ENCODE measurements at places on chromosomes 13 and 19.

DNA sequence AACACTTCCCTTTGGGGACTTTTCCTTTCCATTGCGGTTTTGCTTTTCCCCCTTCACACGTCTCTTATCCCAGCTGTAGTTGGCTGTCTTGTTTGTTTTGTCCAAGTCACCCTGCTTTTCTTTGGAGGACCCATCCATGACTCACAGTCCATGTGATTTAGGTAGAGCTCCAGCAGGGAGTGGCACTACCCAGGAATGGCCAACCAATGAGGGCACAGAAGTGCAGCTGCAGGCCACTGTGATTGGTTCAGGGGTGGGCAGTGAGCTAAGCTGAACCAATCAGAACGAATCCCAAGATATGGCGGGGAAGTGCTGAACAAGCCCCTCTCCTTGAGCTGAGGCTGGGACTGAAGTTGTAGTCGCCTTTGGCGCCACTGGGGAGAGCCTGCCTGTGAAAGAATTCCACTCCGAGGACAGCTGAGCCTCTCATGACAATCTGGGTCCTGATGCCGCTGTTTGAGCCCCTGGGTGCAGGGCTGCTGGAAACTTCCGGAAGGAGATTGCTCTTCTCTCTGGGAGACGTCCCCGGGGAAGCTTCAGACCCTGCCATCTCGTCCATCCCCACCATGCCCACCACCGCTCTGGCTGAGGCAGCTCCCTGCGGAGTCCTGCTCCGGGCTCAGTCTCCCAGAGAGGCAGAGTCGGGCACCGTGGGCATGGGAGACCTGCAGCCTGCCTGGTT, 62.9 kb upstream of the URI1 start:
- DNase-seq, result no peak

DNA sequence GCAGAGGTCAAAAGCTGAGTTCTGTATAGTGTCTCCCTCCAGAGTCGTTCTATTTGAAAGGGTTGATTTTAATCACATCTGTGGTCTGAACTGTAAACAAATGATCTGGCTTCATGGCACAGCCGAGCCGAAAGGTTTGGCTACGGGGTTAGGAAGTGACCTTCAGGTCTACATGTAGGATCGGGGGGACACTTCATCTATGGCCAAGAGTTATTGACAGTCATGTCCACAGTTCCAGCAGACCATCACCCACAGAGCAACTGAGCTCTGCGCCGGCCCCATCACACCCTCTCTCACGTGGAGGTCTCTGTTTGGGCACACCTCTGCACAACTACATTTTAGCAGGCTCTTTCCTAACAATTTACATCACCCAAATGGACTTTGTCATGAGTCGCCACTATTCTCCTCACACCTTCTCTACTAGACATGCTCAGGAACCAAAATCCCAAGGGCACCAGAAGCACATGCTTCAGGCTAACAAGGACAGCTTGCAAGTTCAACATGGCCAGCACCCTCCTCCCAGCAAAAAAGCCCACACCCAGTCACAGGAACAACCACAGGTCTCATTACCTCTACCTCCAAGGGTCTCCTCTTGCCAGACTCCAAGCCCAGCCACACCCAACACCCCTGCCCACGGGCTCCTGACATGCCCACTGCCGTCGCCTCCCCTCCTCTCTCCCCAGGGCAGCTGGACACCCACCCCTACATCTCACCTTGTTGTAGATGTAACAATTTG, 36.1 kb upstream of the EPHX3 start:
- DNase-seq, result no peak

GRCh38 chr19:47633517-47633916, 24.6 kb downstream of the BICRA start:
- no peak for DNase-seq

GRCh38 chr13:51697855-51698254, 106.1 kb downstream of the DHRS12 start:
- DNase-seq, result no peak

- DNase-seq, result no peak
Measured at GRCh38 chr13:94342436-94343242, 136.8 kb downstream of the DCT start.

DNA sequence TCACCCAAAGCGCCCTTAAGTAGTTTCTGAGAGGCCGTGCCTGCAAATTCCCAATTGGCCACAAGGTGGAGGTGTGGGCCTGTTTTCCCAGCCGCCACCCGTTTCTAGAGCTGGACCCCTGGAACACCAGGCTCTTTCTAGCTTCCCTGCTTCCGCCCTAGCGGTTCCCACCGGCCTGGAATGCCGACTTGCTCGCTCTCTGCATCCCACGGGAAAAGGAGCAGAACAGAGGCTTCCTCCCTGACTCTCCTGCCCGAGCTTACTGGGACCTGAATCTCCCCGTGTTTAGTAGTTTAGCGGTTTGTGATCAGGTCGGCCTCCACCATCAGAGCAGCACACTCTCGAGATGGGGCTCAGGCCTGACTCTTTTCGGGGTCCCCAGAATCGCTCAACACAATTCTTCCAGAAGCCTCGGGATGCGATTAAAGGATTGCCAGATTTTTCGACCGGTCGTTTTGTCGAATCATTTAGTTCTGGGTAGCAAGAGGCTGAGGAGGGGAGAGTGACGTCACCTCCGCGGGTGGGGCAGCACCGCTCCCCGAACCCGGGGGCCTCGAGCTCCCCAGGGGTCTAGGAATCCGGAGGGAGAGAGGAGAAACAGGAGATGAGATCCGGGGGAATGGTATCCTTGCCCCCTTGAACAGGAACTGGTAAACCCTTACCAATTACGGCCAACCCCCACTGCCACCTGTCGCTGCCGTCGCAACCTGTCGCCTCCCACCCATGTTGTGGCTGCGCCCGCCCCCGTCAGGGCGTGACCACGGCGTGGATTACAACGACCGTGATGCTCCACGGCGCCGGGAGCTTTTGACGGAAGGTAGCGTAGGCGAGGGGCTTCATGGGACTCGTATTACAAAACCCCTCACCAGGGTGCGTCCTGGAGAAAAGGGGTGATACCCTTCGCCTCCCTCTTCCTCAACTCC, 8.0 kb downstream of the NAPSA start:
- peak; percentile 64 for DNase-seq

- DNase-seq, result no peak
Measured at GRCh38 chr13:109380457-109380856, 405.9 kb downstream of the IRS2 start.

- DNase-seq, result no peak
Measured at GRCh38 chr19:19677579-19677978, 8.9 kb downstream of the ZNF101 start.

DNA sequence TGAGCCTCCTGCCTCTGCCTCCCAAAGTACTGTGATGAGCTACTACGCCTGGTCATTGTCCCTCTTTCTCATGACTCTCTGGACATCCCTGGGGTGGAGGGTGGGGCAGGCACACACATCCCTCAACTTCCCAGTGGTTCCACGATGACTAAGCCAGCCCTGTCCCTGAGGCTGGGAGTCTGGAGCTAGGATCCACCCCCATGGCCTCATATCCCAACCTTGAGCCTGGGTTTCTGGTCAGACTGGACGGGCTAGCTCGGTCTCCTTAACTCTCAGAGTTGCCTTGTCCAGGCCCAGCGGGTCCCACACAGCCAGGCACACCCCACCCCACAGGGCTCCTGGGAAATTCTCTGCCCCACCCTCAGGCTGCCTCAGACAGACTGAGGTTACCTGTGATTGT, 19.6 kb downstream of the IER2 start:
- DNase-seq, result no peak

GRCh38 chr13:23567906-23568460, 2.2 kb upstream of the TNFRSF19 start:
- DNase-seq, result no peak

DNA sequence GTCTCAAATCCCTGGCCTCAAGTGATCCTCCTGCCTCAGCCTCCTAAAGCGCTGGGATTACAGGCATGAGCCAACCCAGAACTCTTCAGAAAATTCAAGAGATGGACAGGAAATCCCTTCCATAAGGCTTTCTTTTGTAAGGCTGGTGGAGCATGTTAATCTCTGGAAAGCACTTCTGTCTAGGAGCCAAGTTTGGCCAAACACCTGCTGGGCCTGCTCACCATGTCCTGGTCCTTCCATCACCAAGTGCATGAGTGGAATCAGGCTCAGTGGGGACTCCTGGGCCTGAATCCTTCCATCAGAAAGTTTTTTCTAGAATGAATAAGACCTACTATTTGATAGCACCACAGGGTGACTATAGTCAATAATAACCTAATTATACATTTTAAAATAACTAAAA, 148.0 kb downstream of the DCLK1 start:
- no peak for DNase-seq
